Spleen (tissue), 13 donors: ENCODE measurements at places on chromosomes 2 and 18.
A peak's percentile ranks its signal among the peaks of the same experiment; 100 is the strongest.

- DNase-seq, result no peak
These were observed 784 bp downstream of the WDR33 start for GRCh38 chr2:127810156-127810618.

- no peak for DNase-seq
These were observed 275.7 kb upstream of the ZNF804A start for GRCh38 chr2:184322615-184323014.

- DNase-seq, result peak; percentile 40
These were observed 87.7 kb downstream of the RTP5 start for GRCh38 chr2:241957276-241957675.

GRCh38 chr2:71609441-71609840, 156.1 kb downstream of the DYSF start:
- DNase-seq, result no peak

DNA sequence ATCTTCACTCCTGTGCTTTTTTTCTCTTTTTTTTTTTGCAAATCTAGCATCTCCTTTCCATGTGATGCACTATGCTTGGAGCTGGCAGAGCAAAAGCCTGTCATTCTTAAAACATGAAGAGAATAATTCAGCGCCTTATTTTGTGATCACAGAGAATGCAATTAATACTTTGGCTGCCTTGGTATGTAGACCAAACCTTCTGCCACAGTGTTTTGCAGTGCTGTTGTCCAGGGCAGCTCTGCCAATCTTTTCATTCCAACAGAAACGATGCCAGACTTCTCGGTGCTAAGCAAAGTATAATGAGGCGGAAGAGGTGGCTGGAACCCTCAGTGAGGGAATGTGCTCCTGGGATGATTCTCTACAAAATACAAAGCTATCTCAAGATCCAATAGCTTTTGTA, 25.6 kb downstream of the BCL2 start:
- DNase-seq, result no peak

- no peak for DNase-seq
These were observed 167.6 kb downstream of the VWC2L start for GRCh38 chr2:214578442-214578841.

DNA sequence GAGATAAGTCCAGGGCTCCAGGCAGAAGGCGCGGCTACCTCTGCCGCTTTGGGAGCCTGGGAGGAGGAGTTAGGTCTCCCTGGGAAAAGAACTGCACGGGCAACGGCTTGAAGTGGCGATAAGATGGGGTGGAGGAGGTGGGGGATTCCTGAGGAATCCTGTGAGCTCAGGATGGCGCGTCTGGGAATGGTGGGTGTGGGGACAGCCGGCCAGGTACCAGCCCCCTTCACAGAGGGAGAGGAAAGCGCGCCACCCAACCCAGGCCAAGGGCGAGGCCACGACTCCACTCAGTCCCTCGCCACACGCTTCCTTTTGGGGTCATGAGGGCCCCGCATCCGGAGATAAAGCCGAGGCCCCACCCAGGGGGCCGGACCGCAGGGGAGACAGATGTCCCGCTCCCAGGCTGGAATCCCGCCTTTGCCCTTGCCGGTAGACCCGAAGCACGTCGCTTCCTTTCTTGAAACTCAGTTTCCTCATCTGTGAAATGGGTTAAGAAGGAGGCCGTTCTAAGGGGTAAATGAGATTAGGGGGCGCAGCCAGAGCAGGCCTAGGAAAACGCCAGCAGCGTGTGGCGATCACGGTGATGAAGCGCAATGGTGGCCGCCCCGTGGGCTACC, 1.7 kb upstream of the CTDSP1 start:
- DNase-seq, result peak; percentile 91

DNA sequence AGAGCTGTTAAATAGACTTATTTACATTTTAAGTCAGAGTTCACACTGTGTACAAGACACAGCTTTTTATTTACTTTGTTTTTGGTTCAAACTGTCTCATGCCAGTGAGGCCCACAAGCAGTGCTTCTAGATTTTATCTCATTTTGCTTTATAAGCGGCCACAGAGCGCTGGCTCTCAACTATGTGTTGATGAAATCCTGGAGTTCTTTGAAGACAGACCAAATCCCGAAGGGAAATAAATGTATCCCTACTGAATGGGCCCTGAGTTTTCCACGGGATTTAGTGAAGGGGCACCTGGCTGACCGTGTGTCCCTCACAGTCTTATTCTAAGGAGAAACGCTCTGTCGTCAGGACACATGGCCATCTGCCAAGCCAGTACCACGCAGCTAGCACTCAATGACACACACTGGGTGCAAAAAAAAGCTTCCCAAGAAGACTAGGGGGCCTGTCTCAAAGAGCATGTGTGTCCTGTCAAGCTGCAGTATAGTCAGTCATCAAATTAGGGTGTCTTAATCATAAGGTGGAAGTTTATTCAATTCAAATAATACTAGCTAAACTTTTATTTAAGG, 23.4 kb downstream of the LYPD1 start:
- no peak for DNase-seq

- peak; percentile 86 for DNase-seq
These were observed 48.7 kb upstream of the ANXA4 start for GRCh38 chr2:69693059-69693774.

DNA sequence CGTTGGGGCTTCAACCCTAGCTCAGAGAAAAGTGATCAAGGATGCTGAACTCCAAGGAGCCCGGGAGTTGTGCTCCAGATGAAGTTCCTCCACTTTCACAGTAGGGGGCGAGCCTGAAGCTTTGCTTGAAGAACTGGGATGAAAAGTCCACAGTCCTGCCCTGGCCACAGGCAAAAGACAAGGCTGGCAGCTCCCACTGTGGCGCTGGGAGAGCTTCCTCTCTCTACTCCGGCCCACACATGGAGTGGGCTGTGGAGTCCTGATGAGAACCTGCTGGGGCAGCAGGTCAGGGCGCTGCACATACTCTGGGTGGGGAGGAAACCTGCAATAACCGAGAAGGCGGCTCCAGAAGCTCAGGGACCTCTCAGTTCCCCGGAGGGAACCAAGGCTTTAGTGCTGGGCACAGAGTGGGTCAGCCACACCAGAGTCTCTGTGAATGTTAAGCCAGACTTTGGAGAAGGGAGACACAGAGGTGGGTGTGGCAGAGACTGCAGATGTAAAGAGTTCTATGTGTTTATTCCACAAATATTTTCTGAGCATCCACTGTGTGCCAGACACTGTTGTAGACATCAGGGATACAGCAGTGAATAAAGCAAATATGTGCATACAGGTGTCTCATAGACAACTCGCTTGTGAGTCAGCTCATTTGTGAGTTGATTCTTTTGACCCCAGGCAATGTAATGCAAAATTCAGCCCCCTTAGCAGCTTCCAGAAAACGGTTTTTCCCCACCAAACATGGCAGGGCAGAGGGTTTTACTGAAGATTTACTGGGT, 48.0 kb upstream of the MRPL33 start:
- DNase-seq, result no peak

DNA sequence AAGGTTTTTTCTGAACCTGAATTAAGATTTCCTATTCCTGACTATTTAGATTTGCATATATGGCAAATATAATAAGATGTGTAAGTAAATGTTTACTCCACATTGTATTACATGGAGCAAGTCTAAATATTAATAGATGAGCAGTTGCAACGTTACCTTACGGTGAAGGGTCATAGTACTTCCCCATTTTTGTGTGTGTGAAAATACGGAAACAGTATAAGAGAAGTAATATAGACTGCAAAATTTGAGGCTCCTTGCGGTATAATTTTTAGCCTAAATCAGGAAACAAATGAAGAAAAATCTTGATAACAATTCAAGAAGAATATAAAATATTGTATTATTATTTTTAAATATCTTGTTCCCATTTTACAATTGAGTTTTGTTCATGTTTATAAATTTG, 434.2 kb downstream of the GRB14 start:
- no peak for DNase-seq

DNA sequence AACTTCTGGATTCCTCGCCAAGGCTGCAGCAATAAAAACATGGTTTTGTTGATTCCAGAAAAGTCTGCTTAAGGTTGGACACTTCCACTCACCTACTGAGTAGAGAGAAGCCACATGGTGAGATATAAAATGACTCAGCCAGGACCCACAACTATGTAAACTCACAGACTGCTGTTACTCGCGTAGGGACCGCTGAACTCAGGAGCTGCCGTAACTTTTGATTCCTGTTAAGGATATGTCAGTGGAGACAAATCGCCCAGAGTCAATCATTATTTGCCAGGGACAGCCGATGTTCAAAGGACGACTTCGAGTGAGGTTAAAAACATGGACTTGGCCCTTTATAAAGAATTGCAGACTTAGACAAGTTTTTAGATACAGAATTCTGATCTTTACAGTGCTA, 25.6 kb downstream of the CYB5A start:
- no peak for DNase-seq

DNA sequence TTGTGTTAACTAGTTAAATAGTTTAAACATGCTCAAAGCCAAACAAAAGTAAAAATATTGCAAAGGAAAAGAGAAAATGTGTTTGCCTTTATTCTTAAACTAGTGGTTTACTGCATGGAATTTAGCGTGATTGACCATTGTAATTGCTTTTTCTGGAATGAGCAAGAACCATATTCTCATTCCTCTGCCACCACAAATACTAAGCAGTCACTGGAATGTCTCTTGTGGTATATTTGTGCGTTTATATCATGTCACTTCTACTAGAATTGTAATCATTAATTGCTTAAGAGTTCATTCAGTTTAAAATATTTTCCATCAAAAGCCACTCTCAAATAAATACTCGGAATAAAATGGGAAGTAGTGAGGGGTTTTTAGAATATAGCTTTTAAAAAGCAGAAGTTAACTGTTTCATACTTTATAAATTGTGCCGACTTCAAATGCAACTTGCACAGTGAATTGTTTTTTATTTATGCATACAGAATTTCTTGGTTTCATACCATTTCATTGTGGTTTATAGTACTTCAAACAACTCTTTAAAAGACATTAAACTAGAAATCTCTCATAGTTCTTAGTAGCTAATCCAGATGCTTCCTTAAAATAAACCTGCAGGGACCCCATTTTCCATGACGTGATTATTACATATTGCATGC, 288.1 kb downstream of the EPHA4 start:
- no peak for DNase-seq

- DNase-seq, result no peak
These were observed 45.8 kb downstream of the TSHZ1 start for GRCh38 chr18:75256376-75256775.

DNA sequence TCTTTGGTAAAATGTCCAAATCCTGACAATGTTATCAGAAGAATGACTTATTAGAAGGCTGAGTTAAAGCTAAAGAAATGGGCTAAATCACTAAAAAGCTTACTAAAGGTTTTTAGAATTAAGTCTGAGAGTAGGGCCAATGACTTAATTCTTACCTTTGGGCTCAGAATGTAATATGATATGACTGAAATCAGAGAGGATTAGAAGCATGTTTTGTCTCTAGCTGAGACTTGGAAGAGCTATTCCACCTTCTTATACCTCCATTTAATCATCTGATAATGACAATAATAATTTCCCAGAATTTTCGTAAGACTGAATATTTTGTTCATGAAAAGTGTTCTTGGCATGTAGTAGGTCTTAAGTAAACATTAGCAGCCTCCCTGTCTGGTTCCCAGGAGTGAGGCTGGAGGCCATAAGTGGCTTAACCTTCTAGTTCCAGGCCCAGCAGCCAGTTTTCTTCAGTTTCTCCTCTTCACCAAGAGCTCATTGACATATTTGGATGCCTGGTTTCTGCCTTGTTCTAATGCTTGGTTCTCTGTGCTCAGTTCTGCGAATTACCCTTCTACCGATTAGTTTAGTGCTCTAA, 25.5 kb upstream of the E2F6 start:
- DNase-seq, result no peak

DNA sequence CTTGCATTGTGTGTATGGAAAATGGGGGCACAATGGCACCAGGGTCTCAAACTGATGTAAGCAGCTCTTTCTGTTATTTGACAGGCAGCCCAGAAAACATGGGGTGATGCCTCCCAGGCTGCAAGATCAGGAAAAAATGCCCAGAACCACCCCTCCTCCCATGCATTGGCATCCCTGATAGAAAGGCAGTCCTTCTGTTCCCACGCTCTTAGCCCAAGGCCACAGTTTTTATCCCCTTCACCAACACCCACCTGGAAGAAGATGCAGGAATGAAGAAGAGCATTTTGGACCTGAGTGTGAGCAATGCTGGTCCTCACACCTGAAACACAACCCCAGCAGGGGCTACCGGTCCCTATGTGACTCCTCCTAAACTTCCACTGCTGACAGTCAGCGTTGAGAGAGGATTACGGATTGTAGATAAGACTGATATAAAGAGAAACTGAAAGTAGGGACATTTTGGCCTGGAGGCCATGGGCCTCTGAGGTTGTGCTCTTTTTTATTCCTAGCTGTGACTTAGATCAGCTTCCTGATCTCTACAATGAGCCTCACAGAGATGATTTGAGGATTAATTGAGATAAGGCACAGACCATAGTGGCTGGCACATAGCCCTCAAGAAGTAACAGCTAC, 386.0 kb upstream of the ATP5MC3 start:
- no peak for DNase-seq

DNA sequence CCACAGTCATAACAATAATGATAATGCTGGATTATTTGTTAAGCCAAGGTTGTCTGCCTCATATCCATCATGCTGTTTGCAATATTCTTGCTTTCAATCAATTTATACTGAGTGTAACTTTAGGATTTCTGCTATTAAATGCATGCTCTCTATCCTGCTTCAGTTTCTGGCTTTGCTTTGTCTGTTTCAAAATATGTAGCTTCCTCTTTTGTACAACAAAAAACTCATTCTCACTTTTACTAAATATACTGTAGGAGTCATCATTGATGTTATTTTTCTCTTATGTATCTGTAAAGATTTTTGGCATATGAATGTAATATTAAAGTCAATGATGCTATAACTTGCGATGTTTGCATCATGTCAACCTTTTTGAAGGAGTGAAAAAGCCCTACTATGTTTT, 149.3 kb downstream of the GPD2 start:
- no peak for DNase-seq

- DNase-seq, result no peak
These were observed 392.4 kb downstream of the TXNL1 start for GRCh38 chr18:56245866-56246580.

GRCh38 chr18:77671456-77672167, 422.0 kb downstream of the GALR1 start:
- DNase-seq, result no peak

DNA sequence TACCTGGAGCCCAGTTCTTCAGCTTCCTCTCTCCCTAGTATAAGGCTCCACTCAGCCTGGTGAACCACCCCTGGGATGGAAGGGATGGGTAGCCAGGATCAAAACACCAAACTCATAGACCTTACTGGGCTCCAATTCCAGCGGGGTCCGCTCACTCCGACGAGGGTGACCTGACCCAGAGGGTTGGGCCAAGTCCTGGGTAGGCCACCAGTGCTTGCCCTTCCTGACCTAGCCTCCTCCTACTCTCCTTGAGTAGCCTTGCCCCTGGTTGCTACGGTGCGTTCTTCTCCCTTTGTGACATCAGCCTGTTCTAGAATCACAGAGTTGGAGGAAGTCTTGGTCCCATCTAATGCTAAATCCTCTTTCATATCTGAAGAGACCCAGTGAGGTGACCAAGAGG, 537 bp upstream of the STAT4 start:
- peak; percentile 78 for DNase-seq

GRCh38 chr2:14530506-14530905, 102.0 kb upstream of the LRATD1 start:
- no peak for DNase-seq
